Astrocyte of the spinal cord (primary cell): ENCODE measurements at places on chromosomes 6 and 20.

DNA sequence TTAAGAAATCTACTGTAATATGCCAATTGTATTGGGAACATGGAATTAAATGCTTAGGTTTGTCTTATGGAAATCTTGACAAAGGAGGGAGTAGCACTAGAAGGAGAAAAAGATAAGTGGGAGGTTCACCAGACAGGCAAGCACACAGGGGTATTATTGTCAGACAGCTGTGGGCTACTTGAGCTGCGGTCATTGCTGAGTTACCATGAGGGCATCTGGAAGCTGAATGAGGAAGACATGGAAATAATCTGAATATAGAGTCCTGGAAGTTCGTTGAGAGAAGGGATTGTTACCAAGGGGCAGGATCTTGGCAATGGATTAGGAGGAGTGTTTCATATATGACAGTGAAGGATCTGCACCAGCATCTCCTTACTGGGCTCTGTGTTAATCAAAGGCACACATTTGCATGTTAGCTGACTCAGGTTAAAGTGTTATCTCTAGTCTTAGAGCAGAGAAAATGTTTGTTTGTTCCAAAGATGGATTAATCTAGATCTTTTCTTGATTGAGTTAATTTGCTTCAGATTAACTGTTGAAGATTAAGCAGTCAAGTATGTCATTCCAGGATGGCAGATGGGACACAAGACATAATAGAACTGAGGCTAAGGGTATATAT, 53.0 kb upstream of the SUPT3H start:
- DNase-seq: no peak

DNA sequence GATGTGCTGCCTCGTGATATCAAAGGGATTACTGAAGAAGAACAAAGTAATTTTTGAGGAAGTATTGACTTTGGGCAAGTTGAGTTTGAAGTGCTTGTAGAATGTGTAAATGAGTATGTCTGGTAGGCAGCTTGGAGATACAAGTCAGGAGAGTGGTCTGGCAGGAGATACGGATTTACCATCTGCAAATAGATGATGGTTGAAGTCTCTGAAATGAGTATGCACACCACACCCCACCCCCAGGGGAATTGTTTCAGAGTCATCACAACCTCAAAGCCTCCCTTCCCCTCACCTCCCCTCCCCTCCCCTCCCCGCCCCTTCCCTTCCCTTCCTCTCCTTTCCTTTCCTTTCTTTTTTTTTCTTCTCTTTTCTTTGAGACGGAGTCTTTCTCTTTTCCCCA, 16.4 kb upstream of the MCUR1 start:
- no peak for DNase-seq

DNA sequence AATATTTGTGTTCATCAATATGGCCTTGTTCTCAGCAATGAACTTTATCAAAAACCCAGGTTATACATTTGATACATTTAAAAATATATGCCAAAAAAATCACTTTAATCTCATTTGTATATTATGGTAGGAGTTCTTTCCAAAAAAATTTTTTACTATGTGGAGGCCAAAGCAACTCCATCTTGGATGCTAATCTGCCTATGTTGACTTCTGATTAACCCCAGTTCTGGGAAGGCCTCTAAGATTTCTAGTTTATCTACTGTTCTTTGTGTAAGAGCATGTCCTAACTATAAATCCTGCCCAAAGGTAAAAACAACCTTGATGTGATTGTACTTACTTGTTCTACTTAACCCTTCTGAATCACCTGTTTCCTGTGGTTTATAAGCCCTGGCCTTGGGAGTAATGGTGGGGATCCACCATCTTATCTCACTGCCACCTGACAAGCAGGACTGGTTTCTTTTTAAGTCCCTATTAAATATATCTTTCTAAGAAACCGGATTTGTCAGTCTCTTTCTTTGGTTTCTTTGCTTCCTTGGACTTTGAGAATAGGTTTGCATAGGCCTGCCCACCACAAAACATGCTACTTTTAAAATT, 46.7 kb downstream of the RNGTT start:
- DNase-seq: no peak

DNA sequence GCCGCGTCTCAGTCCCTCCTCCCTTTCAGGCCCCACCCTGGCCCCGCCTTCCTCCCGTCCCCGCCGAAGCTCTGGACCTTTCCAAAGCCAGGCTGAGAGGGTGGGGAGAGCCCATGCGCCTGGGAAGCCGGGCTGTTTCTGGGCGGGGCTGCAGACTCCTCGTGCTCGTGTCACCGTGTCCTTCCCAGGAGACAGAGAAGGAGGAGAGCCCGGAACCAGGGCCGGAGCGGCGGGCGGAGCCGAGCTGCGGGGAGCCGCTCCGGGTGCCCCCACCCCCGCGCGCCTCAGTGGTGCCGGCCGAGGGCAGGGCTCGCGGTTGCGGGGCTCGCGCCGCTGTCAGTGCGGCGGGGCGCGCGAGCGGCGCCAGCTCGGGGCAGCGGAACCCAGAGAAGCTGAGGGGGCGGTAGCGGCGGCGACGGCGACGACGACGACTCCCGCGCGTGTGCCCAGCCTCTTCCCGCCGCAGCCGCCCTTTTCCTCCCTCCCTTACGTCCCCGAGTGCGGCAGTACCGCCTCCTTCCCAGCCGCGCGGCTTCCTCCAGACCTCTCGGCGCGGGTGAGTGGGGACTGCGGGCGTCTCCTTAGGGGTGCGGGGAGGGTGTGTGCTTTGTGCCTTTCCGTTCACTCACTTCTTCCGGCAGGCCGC, at the start of gene RALY:
TSS of gene RALY (plus strand) at position 336 of the 646 bp plus-strand sequence. CDS start 78,164 bp downstream, outside the sequence.
- DNase-seq: peak; percentile 63

DNA sequence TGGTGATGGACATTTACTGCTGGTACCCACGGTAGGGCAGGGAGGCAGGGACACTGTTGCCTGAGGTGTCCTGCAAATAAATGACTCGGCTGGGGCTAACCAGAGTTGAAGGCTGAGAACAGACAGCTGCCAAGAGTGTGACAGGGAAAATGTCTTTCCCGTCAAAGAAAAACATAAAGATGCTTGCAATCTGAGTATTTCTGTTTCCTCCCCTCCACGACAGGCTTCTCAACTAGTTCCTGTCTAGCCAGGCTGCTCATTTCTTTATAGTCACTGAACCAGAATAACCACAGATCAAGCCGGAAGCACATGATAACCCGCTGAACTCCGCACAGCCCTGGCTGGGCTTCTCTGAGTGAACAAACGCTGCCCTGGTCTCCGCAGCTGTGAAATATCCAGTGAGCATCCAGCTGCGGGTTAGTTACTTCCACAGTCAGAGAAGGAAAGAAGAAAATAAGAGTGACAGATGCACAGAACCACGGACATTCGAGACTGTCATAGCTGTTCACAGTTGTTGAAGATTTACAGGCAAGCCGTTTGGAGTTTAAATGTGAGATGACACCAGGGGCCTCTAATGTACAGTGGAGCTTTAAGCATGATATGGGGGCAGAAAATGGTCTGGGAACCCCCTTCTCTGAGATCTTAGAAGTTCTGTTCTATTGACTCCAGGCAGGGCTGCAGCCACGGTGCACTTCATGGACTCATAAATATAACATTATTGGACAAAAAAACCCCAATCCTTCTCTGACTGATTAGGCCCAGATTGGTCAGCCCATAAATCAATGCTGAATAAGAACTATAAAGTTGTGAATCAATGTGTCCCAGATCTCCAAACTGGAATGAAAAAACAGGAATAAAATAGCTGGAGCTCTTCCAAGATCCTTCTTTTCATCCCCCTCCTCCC, 299.9 kb upstream of the SUPT3H start:
- peak; percentile 55 for DNase-seq

DNA sequence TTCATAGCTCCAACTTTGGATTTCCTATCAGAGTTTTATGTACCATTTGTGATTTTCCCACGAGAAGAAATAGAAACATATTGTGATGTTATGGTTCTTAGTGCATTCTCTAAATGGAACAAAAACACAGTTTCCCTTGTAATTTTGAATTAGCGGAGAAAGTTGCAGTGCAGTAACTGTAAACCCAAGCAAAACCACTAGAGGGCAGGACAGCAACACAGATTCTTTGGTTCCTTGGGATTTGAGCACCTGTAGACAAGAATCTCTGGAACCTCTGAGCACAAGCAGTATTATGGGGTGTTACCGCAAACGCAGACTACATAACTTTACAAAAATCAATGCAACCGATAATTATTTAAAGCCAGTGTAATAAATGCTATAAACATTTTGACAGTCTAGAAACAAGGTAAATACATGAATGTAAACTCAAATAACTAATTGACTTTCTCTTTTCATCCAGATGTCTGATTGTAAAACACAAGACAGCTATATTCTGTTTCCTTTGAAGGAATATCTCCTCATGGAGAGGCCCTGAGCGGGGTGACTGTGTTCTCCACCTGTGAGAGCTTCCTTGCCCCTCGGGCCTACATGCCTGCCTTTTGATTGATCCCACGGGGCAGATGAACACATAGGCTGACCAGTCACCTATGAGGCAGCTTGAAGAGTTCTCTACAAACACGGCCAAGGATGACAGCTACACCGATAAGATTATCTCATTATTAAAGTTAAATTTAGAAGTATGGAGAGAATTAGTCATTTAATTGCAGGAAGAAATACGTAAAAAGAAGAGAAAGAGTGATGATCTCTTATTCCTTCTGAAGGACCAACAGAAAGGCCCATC, 67.5 kb upstream of the COL21A1 start:
- peak; percentile 63 for DNase-seq
